ENCODE measurements at places on chromosomes 13 and 19. TPM values are rescaled to one million over a fixed set of nuclear protein-coding genes. Genes with fewer than 3 reads are reported as not detected.

ZNF581 gene
- 32.3 TPM for polyA plus RNA-seq

KLK8 gene
- polyA plus RNA-seq, result not detected

GRCh38 chr13:77422724-77423123, 95.8 kb upstream of the MYCBP2 start:
- H3K27ac ChIP-seq, result no peak overlapping the region
- no peak for DNase-seq
- no peak overlapping the region for H3K4me3 ChIP-seq
- no peaks in the 10 kb centered on the region for H3K27me3 ChIP-seq

ICAM3 gene
- 12.0 TPM for polyA plus RNA-seq

DNA sequence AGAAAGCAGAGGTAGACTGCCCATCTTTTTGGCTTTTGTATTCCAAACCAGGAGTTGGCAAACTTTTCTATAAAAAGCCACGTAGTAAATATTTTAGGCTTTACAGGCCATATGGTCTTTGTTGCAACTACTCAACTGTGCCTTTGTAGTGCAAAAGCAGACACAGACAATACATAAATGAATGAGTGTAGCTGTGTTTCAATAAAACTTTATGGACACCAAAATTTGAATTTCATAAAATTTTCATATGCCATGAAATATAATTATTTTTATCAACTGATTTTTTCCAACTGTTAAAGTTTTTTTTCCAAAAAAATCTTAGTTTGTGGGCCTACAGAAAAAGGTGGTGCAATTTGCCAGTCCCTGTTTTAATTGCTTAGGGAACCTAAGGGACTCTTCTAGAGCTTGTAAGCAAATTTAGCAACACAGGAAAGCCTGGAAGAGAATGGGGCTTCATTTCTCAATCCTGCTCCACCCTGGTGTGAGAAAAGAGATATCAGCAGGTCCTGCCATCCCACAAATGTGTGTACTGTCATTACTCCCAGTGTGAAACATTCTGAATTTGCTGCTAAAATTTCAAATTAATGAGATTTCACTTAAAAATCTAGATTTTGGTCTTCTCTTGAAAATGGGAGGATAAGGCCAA, 194.2 kb downstream of the RGCC start:
- H3K4me3 ChIP-seq, result no peak overlapping the region
- DNase-seq, result no peak
- no peaks in the 10 kb centered on the region for H3K36me3 ChIP-seq
- H3K27ac ChIP-seq, result peak overlapping the region; percentile 42
- no peaks in the 10 kb centered on the region for H3K27me3 ChIP-seq

GRCh38 chr19:50239921-50240590, 36.6 kb downstream of the MYH14 start:
- no peaks in the 10 kb centered on the region for H3K27me3 ChIP-seq
- H3K27ac ChIP-seq, result no peak overlapping the region
- H3K36me3 ChIP-seq, result no peaks in the 10 kb centered on the region

DNA sequence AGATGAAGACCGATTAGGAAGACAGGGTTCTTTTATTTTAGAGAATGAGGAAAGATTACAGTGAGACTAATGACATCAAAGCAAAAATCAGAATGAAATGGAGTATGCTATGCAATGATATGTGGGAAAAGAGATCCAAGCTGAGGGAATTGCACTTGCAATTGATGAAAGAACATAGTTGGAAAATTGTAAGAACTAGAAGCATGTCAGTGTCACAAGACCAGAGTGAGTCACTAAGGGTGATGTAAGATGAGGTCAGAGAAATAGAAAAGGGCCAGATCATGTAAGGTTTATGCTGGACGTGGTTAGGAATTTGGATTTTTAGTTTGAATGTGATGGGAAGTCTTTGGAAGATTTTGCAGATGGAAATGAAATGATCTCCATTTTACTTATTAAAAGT, 1937.3 kb downstream of the OLFM4 start:
- no peaks in the 10 kb centered on the region for H3K27me3 ChIP-seq
- H3K27ac ChIP-seq, result no peak overlapping the region
- no peak overlapping the region for H3K4me3 ChIP-seq
- no peak for DNase-seq
- H3K36me3 ChIP-seq, result no peaks in the 10 kb centered on the region

ZNF793 gene
- 39.2 TPM for polyA plus RNA-seq

GRCh38 chr19:52695996-52696395, 38.8 kb downstream of the ZNF611 start:
- H3K4me1 ChIP-seq, result no peaks in the 10 kb centered on the region
- no peak overlapping the region for H3K4me3 ChIP-seq
- H3K27me3 ChIP-seq, result no peaks in the 10 kb centered on the region
- no peaks in the 10 kb centered on the region for H3K36me3 ChIP-seq
- H3K27ac ChIP-seq, result no peak overlapping the region

DNA sequence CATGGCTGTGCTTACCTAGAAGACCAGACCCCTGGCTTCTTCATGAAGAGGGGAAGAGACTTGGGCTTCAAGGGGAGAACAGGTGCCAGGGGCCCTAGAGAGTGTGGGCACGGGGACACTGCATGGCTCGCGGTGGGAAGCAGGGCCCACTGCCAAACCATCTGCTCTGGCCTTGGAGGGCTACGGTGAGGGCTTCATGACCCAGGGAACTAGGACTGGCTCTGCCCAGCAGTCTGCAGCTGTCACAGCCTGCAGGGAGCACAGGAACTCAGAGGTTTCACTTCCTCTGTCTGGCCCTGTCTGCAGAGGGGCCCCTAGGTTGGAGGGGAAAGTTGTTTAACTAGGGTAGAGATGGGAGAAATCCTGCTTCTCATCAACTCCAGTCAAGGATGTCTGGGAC, 4.3 kb downstream of the ERCC1 start:
- H3K27ac ChIP-seq, result no peak overlapping the region
- H3K27me3 ChIP-seq, result no peaks in the 10 kb centered on the region
- no peak overlapping the region for H3K4me3 ChIP-seq
- no peaks in the 10 kb centered on the region for H3K36me3 ChIP-seq

MBD3L2 gene
- not detected for polyA plus RNA-seq

GRCh38 chr13:46516599-46517338, 36.2 kb upstream of the LRCH1 start:
- DNase-seq, result no peak
- H3K4me3 ChIP-seq, result no peak overlapping the region
- no peaks in the 10 kb centered on the region for H3K36me3 ChIP-seq
- no peaks in the 10 kb centered on the region for H3K4me1 ChIP-seq
- no peaks in the 10 kb centered on the region for H3K27me3 ChIP-seq

DNA sequence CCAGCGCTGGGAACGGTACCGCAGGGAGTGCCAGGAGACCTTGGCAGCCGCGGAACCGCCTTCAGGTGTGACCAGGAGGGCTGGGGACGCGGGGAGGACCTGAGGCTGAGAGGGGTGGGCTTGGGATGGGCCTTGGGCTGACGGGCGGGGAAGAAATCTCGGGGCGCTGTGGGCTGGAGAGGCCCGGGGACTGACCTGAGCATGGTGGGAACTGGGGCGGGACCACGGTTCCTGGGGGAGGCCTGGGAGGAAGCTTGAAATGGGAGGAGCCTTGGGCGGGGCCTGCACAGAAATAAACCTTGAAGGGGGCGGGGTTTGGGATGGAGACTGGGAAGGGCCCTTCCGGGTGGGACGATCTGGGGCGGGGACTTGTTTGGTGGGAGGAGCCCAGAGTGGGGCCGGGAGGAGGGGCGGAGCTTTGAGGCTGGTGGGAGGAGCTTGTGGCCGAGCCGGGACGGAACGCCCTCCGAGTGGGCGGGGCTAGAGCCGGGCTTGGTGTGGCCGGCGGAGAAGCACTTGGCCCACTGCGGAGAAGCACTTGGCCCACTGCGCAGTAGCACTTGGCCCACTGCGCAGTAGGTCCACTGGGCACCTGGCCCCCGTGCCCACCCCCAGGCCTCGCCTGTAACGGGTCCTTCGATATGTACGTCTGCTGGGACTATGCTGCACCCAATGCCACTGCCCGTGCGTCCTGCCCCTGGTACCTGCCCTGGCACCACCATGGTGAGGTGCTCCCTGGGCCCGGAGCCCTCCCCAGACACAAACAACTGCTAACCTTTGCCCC, 2.8 kb downstream of the GIPR start:
- H3K27me3 ChIP-seq, result peaks cover 96% of the 10 kb centered on the region
- H3K27ac ChIP-seq, result no peak overlapping the region
- no peak overlapping the region for H3K4me3 ChIP-seq
- H3K36me3 ChIP-seq, result no peaks in the 10 kb centered on the region
- H3K4me1 ChIP-seq, result peaks cover 13% of the 10 kb centered on the region

DNA sequence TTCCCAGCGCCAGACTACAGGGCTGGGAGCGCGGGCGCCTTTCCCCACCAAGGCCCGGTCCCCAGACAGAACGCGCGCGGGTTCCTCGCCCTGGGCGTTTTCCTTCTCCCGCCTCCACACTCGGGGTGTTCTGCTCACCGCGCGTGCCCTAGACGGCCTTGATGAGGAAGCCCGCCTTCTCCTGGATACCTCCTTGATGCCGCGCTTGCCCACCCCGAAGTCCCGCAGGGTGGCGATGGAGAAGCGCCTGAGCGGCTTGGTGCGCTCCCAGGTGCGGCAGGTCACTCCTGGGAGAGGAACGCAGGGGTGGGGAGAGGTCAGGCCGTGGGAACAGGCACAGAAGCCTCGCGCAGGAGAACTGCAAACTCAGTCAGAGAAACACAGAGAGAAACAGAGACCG, 34.8 kb downstream of the CYP2B6 start:
- DNase-seq, result no peak
- no peaks in the 10 kb centered on the region for H3K36me3 ChIP-seq
- H3K27ac ChIP-seq, result no peak overlapping the region
- H3K27me3 ChIP-seq, result peaks cover 52% of the 10 kb centered on the region

- no peak overlapping the region for H3K4me3 ChIP-seq
- no peaks in the 10 kb centered on the region for H3K36me3 ChIP-seq
- peaks cover 12% of the 10 kb centered on the region for H3K4me1 ChIP-seq
- no peak for DNase-seq
These were observed 727.7 kb downstream of the UQCRFS1 start for GRCh38 chr19:28485292-28485691.

KIR2DL4 gene
- polyA plus RNA-seq, result not detected

VAV1 gene
- 2.7 TPM for polyA plus RNA-seq

- no peaks in the 10 kb centered on the region for H3K27me3 ChIP-seq
- H3K4me3 ChIP-seq, result no peak overlapping the region
- no peaks in the 10 kb centered on the region for H3K36me3 ChIP-seq
- H3K27ac ChIP-seq, result no peak overlapping the region
These were observed 1417.3 kb downstream of the OLFM4 start for GRCh38 chr13:54445865-54446264.

DNA sequence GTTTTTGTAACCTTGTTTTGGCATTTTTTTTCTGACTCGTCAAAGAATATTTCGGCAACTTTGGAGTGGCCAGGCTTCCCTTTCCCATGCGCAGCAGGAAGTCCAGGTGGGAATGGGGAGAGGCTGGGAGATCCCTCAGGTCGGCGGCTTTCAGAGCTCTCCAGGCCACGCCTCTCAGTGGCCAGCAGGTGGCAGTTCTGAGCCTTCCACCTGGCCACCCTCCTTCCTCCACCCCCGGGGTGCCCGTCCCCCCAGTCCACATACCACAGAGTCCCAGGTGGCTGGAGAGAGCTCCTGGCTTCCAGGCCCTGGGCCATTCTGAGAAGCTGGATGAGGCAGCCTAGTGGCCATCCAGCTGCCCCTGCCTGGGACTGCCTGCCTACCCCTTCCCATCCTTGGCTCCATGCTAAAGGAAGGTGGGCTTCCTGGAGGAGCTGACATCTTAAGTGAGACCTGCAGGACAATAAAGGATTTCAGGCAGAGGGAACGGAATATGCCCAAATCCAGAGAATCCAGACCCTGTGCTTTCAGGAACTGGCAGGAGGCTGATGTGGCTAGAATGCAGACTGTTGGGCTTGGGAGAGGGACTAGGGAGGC, 46.3 kb downstream of the CCNE1 start:
- no peak overlapping the region for H3K27ac ChIP-seq
- no peaks in the 10 kb centered on the region for H3K36me3 ChIP-seq
- H3K27me3 ChIP-seq, result peaks cover 54% of the 10 kb centered on the region

DNA sequence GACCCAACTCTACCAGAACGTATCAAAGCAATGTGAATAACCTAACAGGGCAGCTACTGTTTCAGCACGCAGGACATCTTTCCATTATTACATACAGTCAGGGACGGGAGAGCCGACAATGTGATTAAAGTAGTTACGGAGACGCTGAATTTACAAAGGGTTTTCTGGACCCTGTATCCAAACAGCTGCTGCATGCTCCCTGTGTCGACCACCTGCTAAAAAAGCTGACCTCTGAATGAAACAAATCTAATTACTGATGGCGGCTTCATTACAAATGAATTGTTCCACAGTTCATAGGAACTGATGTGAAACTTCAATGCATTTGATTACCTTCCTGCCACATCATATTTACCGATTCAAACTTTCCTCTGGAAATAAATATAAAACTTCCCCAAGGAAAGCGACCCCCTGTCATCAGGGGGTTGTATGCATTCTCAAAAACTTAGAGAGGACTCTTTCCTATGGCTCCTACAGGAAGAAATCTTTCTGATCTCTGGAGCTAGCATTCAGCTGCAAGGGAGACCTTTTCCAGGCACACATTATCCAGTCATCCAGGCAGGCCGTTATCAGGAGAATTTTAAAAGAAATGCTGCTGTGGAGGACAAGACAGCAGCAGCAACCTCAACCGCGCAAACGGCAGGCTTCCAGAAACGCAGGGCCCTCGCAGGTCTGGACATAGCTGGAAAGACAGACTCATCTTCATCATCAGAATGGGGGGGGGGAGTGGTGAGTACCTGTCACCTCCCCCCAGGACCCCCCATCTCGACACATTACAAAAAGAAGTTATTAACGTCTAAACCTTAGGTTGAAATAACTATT, 3.1 kb downstream of the EFNB2 start:
- H3K36me3 ChIP-seq, result no peaks in the 10 kb centered on the region
- peak overlapping the region; percentile 86 for H3K27ac ChIP-seq
- no peaks in the 10 kb centered on the region for H3K4me1 ChIP-seq
- peak overlapping the region; percentile 65 for H3K4me3 ChIP-seq
- H3K27me3 ChIP-seq, result peaks cover 53% of the 10 kb centered on the region

DNA sequence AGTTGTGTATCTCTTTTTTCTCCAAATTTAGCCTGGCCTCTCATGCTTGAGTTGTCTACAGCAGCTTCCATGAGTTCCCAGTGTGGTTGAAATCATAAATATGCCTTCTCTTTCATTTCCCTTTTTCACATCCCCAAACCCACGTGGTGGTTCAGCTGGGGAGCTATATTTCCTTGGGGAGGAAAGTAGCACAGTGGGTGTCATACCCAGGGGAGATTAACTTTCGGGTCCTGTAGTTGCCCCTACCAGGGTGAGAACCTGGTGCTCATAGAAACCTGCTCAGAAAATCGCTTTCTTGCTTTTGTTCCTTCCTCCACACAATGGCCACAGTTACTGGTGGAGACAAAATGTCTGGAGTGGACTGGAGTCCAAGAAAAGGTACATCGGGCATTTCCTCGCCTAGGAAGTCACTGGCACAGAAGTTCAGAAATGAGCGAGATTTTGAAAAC, 7.0 kb upstream of the LILRA4 start:
- H3K27ac ChIP-seq, result no peak overlapping the region
- DNase-seq, result no peak
- H3K36me3 ChIP-seq, result no peaks in the 10 kb centered on the region

- H3K36me3 ChIP-seq, result no peaks in the 10 kb centered on the region
- no peak for DNase-seq
- no peaks in the 10 kb centered on the region for H3K4me1 ChIP-seq
- H3K27ac ChIP-seq, result no peak overlapping the region
- no peaks in the 10 kb centered on the region for H3K27me3 ChIP-seq
- no peak overlapping the region for H3K4me3 ChIP-seq
These were observed 21.6 kb upstream of the WDR88 start for GRCh38 chr19:33110137-33110910.

TRPM4 gene
- polyA plus RNA-seq, result 30.2 TPM
